ENCODE measurements at places on chromosomes 12 and 14.

GRCh38 chr14:70838076-70838475 is 28.8 kb upstream of the MAP3K9 start:
- no peak for DNase-seq

- peak; percentile 96 for DNase-seq
Observed at GRCh38 chr12:49336645-49337584, at the start of gene C1QL4. Gene C1QL4 (minus strand): TSS chr12:49337188. CDS start chr12:49336477, 711 bp downstream.

DNA sequence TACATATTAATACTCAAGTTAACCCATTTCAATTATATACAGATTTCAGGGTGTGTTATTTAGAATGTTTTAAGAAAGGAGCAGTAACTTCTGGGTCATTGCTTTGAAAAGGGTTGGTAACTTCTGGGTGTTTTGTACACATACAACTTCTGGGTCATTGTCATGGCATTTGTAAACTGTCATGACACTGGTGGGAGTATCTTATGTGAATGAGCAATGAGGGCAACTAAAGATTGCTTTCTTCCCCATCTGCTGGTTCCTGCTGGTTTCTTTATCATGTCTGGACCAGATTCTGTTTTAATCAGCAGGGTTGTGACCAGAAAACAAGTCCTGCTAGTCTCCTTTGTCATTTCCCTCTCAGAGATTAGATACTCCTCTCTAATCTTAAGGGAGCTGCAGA is 713.3 kb downstream of the LRFN5 start:
- no peak for DNase-seq

DNA sequence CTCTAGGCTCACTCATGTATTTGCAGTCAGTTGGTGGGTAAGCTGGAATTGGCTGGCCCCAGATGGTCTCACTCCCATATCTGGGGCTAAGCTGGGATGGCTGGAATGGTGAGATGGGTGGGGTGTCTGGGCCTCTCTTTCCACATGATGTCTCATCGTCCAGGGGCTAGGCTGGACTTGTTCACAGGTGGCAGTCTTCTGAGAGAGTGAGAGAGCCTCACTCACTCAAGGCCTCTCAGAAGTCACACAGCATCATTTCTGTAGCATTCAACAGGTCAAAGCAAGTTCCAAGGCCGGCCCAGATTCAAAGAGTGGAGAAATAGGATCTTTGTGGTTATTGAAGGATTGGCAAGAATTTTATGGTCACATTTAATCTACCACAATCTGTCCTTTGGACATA is 102.7 kb downstream of the UNC79 start:
- DNase-seq, result no peak

DNA sequence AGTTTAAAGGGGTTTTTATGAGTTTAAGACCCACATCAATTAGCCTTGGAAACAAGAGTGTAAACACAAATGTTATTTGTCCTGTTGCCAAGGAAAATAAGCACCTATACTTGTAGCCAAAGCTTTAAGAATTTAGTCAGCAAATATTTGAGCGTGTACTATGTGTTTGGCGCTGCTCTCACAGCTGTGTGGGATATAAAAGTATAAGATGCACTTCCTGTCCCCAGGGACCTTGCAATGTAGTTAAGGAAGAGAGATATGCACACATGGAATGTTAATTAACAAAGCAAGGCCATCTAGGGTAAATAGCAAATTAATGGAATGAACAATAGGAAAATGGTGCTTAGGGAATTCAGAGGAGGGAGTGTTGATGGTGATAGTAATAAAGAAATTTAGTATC is 134.9 kb upstream of the SRRM4 start:
- DNase-seq, result no peak

DNA sequence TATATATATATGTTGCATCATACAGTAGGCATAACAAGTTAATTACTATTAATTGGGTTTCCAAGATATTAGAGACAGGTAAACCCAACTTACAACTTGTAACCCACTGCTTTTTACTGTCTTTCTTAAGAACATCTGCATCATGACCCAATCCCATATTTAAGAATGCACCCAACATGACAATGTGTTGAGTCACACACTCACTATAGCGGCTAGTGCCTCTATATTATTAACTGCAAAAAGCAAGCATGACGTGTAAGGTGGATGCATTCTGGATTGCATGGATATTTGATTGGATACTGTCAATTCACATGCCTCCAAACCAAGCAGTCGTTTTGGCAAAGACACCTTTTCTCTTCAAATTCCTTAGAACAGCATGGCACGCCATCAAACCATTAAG is 68.2 kb downstream of the KSR2 start:
- DNase-seq, result no peak

- DNase-seq, result no peak
Observed at GRCh38 chr14:103894723-103895059, 33.6 kb upstream of the TDRD9 start.

DNA sequence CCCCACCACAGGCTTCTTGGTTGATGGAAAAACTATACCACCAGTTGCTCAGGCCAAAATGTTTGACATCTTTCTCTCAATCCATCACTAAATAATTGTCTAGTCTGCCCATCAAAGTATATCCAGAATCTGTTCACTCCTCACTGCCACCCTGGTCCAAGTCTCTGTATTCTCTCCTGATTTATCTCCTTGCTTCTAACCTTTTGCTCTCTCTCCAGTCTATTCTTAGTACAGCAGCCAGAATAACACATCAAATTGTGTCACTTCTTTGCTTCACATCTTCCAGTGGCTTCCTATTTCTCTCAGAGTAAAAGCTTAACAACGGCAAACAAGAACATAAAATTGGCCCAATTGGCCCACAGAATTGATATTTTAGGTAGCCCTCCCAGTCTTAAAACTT is 272.8 kb downstream of the IPO8 start:
- no peak for DNase-seq

- DNase-seq, result no peak
Observed at GRCh38 chr12:93802293-93802692, 125.1 kb downstream of the CRADD start.

DNA sequence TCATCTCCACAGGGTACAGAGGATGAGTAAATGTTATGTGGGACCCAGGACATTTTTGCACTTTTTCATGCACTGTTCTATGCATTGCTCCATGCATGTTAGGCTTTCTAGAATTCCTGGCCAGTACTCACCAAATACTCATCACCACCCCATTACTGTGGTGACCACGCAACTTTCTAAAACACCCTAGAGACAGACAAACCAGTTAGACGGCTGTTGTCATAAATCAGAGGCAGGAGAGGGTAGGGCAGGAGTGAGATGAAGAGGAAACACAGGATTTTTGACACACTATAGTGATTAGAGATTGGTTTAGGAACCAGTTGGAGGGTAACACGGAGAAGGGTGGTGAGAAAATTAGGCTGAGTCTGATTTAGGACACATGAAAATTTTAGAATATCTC is 59.3 kb downstream of the IFNG start:
- DNase-seq, result no peak

- no peak for DNase-seq
Observed at GRCh38 chr14:90791486-90791885, 24.7 kb downstream of the TTC7B start.

GRCh38 chr14:55707365-55707804 is 127.4 kb downstream of the KTN1 start:
- DNase-seq, result no peak

DNA sequence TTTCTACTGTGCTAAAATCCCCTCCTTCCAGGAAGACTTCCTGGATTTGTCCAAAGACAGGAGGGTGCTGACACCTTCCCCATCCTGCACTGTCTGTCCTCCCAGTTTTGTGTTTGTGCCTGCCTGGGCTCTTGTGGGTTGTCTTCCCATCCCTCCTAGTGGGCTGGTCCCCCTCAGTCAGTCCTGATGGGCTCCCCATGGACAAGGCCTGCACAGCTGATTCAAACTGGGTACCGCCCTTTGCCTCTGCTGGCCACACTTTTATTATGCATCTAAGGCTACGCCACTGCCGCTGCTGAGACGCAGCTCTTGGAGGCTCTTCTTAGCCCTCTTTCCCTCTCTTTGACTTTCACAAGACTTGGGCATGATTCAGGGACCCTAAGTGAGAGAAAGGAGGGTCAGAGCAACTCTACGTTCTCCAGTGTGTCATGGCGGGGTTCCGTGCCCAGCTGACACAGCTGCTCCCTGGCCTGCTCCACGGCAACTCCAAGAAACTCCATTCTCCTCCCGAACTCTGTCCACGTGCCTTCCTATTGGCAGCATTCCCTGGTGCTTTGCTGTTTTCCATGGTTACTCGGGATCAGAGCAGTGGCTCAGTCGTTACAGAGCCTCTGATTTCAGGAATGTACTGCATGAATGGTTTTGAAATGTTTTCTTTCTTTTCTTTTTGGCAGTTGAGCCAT is 3.8 kb upstream of the KRT85 start:
- DNase-seq, result no peak

GRCh38 chr12:72369423-72369959 is 97.3 kb downstream of the TRHDE start:
- no peak for DNase-seq

GRCh38 chr12:3468329-3468728 is 22.7 kb upstream of the PRMT8 start:
- DNase-seq, result no peak

DNA sequence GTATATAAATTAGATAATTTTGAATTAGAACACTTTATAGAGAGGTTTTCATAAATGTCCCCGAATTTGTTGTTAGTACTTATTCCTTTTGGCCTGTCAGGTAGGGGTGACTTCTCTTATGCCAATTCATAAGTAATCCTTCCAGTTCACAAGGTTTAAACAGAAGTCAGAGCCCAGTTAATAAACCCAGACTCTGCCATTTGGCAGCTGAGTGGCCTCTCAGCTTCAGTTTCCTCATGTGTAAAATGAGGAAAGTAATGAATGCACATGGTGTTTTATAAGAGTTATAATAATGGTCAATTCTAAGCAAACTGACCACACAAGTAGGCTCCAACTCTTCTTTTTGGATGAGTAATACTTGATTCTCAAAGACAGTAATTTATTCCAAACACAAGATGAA is 10.3 kb downstream of the MTERF2 start:
- no peak for DNase-seq

GRCh38 chr14:95531473-95531872 is 3.4 kb upstream of the GLRX5 start:
- no peak for DNase-seq

DNA sequence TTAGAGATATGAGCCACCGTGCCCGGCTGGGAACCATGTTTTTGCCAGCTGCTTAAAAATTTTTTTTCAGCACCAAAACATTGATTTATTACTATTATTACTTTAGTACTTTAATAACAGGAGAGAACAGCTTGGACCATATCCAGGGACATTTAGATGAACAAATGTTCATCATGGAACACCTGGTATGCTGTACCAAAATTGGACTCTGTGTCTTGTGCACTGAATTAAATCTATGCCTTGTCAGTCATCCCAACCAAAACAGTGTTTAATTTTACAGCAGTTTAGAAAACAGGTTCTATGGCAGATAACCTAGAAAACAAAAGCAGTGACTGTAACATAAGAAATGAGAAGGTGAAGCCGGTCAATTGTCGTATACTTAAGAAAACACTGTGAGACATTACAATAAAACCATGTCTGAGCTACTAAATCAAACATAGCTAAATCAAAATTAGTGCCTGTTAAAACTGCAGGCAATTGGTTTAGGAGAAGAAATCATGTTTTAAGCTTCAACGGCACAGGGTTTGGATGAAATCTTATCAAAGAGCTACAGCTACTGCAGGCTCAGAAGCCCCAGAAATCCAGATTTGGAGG is 58.2 kb upstream of the PYGL start:
- no peak for DNase-seq

DNA sequence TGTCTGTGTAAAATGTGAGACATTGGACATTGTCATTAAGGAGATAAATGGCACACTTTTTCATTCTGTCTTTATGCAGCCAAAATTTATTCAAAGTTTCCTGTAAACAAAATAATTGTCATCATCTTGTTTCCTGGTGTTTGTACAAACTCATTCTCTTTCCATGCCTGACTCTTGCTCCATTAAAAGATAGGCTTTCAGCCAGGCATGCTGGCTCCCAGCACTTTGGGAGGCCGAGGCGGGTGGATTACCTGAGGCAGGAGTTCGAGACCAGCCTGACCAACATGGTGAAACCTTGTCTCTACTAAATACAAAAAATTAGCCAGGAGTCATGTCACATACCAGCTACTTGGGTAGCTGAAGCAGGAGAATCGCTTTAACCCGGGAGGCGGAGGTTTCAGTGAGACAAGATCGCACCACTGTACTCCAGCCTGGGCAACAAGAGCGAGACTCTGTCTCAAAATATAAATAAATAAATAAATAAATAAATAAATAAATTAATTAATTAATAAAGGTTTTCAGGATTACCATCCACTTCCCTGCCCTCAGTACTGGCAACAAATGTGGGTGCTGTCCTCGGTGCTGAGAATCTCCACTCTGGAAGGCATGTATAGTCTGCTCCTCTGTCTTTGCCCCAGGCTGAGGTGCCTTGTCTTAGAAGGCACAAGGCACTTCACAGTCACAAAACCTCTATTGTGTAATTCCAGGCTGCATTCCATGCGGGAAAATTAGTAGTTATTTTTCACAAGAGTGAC is 83.2 kb downstream of the PAH start:
- DNase-seq, result no peak

DNA sequence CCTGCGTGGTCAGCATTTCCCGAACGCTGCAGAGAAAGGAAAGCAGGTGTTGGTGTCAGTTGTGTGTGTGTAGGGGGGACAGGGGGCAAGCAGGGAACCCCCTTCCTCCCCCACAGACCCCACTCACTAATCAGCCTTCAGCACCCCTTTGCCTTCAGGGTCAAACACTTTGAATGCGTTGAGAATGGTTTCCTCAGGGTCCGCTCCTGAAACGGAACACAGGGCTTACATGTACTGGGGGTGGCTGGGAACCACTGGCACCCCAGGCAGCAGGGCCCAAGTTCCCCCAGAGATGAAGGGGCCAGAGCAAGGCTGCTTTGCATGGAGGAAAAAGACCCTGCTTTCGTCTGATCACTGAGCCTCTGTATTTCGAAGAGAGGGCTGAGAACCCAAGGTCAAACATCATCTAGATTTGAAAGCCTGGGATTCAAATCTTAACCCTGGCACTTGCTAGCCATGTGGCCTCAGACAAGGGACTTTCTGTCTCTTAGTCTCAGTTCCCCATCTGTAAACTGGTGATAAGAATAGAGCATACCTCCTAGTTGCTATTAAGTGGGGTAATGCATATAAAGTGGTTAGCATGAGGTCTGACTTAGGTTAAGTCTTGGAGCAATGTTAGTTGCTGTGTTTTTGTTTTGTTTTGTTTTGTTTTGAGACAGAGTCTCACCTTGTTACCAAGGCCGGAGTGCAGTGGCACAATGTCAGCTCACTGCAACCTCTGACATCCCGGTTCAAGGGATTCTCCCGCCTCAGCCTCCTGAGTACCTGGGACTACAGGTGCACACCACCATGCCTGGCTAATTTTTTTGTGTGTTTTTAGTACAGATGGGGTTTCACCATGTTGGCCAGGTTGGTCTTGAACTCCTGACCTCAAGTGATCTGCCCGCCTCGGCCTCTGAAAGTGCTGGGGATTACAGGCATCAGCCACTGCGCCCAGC is 7.0 kb downstream of the MYL2 start:
- DNase-seq, result no peak

GRCh38 chr14:61502459-61503093 is 181.2 kb downstream of the PRKCH start:
- DNase-seq, result no peak
